ENCODE measurements at places on chromosomes 1 and 21.

- DNase-seq: no peak
- H3K27ac ChIP-seq: peak overlapping the region; percentile 67
- H3K36me3 ChIP-seq: no peaks in the 10 kb centered on the region
Observed at GRCh38 chr1:158007180-158007579, 13.7 kb downstream of the KIRREL1 start.

DNA sequence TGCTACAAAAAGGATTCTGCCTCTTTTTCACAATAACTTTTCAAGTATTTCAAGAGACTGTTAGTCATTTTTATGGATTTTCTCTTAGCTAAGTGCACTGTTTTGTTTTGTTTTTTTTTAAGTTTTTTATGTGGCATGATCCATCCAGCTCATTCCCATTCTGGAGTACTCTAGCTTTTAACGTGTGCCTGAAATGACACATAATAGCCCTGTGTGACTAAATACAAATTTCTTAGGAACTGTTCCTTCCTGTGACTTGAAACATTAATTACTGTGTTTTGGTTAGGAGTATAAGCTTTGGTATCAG is 143.9 kb downstream of the HS2ST1 start:
- H3K27me3 ChIP-seq: no peaks in the 10 kb centered on the region
- H3K4me1 ChIP-seq: no peaks in the 10 kb centered on the region
- no peak overlapping the region for H3K27ac ChIP-seq
- DNase-seq: no peak
- no peaks in the 10 kb centered on the region for H3K36me3 ChIP-seq

DNA sequence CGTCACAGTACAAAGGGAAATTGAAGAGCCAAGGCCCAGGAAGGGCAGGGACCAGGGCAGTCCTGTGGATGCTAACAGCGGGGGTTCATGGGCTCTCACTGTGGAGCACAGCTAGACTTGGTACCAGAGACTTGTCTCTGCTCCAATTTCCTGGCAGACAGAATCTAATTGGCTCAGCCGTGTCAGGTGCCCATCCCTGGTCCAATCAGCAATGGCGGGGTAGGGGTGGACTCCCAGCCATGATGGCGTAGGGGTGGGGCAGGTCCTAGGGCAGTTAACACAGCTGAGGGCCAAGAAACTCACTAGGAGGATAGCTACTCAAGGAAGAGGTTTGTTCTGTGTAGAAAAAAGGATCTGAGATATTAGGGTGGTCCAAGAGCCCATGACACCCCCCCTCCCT is 39.9 kb upstream of the TENT5B start:
- peaks cover 4% of the 10 kb centered on the region for H3K4me1 ChIP-seq
- no peak overlapping the region for H3K27ac ChIP-seq
- DNase-seq: no peak

- H3K4me1 ChIP-seq: peaks cover 17% of the 10 kb centered on the region
- peak; percentile 18 for DNase-seq
- H3K27ac ChIP-seq: no peak overlapping the region
Observed at GRCh38 chr1:65148548-65149350, 746 bp downstream of the AK4 start.

DNA sequence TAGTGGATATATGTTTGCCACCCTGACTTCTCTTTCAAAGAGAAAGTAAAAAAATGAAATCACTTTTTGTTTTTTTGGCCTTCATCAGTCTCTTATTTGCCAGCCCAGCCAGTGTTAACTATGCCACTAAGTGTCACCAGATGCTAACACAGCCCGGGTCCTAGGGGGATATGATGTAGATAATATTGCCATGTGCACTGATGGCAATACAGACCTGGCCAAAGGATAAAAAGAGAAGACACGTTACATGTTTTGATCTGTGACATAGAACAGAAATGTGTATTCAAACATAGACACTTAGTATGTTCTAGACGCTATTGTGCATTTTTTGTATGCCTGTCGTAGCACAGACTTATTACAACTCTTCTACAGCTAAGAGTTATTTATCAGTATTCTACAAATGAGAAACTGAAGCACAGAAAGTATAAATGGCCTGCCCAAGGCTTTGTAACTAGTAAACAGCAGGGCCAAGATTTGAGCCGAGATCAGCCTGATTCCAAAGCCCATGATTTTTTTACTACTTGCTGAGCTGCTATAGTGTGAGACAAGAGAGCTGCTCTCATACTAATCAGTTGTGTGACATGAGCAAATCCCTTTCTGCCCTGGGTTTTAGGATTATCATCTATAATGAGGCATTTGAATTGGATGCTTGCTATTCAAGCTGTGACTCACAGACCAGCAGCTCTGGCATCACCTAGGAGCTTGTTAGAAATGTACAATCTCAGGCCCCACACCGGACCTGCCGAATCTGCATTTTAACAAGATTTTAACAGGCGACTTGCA is 6.3 kb downstream of the LRRC53 start:
- no peaks in the 10 kb centered on the region for H3K36me3 ChIP-seq
- no peak for DNase-seq
- no peak overlapping the region for H3K27ac ChIP-seq
- H3K27me3 ChIP-seq: no peaks in the 10 kb centered on the region

DNA sequence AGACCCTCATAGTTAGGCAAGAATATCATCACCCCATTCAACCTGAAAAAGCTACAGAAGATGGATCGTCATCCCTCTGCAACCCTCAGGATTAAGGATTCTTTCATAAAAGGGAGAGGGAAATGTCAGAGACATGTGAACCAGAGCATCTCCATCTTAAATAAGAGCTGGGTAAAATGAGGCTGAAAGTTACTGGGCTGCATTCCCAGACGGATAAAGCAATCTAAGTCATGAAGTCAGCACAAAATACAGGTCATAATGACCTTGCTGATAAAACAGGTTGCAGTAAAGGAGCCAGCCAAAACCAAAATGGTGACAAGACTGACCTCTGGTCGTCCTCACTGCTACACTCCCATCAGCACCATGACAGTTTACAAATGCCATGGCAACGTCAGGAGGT is 22.6 kb downstream of the PRDX6 start:
- DNase-seq: no peak
- no peaks in the 10 kb centered on the region for H3K27me3 ChIP-seq
- no peak overlapping the region for H3K27ac ChIP-seq
- H3K4me1 ChIP-seq: no peaks in the 10 kb centered on the region
- H3K4me3 ChIP-seq: no peak overlapping the region

- no peaks in the 10 kb centered on the region for H3K27me3 ChIP-seq
- no peak for DNase-seq
- no peak overlapping the region for H3K4me3 ChIP-seq
Observed at GRCh38 chr1:48341221-48341620, 118.7 kb downstream of the SLC5A9 start.

DNA sequence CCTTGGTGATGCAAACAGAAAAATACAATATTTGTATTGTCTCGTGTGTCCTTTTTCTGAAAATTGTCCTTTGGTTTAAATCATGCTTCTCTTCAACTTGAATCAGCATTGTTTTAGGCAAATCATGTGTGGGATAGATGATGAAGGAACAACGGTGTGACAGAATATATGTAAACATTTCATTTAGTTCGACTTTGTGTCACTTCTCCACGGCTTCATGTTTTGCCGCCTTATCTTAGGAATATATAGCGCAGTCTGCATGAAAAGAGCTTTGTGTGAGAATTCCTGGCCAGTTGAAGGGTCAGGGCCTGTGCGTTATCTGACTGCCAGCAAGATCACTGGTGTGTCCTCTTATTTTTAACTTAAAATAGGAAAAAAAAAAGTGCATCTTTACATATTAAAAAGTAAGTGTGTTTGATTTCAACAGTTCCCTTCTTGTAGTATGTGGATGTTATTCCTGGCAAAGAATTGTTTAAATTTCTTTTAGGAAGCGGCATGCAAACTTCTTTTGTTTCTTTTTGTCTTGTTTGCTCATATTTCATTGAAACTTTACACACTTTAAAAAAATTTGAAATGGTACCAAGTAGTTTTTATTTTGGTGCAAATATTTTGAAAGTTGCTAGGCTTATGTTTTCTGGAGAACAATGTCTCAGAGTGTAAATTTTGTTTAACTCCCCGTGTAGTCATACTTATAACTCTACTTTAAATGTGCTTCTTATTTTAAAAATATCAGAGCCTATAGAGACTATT is 465.2 kb downstream of the USP25 start:
- no peaks in the 10 kb centered on the region for H3K27me3 ChIP-seq
- no peaks in the 10 kb centered on the region for H3K36me3 ChIP-seq
- peak overlapping the region; percentile 29 for H3K4me3 ChIP-seq
- H3K4me1 ChIP-seq: peaks cover 7% of the 10 kb centered on the region
- peak overlapping the region; percentile 87 for H3K27ac ChIP-seq
- DNase-seq: peak; percentile 27

GRCh38 chr21:37072274-37072987 is 440 bp downstream of the PIGP start:
- H3K4me1 ChIP-seq: peaks cover 4% of the 10 kb centered on the region
- H3K4me3 ChIP-seq: peak overlapping the region; percentile 64
- no peaks in the 10 kb centered on the region for H3K27me3 ChIP-seq
- no peak for DNase-seq
- peak overlapping the region; percentile 99 for H3K27ac ChIP-seq
- H3K36me3 ChIP-seq: peaks cover 3% of the 10 kb centered on the region

DNA sequence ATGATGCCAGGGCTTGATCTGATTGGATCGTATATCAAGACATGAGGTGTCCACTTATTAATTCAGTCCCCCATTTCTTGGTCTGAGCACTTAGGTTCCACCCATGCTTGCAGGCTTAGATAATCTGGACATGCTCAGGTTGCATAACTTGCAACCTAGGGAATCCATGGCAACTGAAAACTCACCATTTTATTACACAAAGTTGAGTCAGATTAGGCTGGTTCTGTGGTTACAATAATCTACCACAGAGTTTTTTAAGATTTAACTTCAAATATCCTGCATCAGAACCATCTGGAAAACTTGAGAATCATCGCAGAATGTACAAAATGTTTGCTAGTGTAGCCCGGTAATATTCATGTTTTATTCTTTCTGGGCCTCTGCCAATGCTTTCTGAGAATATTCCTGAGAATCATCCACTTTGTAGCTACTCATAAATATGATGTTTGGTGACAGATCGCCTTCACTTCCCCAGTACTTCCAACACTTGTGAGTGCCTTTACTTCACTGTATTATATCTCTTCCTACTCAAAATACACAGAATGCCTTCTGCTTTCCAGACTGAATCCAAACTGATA is 707.2 kb upstream of the ADAMTS5 start:
- no peaks in the 10 kb centered on the region for H3K27me3 ChIP-seq
- H3K36me3 ChIP-seq: no peaks in the 10 kb centered on the region
- H3K27ac ChIP-seq: no peak overlapping the region
- no peak overlapping the region for H3K4me3 ChIP-seq
- H3K4me1 ChIP-seq: no peaks in the 10 kb centered on the region

GRCh38 chr1:244138399-244138798 is 87.3 kb downstream of the ZBTB18 start:
- no peak overlapping the region for H3K27ac ChIP-seq
- H3K27me3 ChIP-seq: peaks cover 6% of the 10 kb centered on the region
- H3K36me3 ChIP-seq: no peaks in the 10 kb centered on the region
- no peak overlapping the region for H3K4me3 ChIP-seq
- DNase-seq: no peak

DNA sequence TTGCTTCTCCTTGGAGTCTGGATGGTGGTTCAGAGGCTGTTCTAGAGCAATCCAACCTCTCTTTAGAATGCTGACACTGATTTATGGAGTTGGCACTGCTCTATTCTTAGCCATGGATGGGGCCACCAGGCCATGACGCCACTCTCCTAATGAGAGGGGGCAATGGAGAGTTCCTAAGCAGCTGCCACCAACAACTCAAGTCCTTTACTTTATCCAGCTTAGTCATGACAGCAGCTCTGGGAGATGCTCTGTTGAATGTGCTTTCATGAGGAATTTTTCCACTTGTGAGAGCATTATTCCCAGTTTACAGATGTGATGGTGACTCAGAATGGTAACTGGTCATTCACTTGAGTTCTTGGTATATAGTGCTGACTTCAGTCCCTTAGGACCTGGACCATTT is 366.3 kb downstream of the HHAT start:
- no peaks in the 10 kb centered on the region for H3K27me3 ChIP-seq
- no peak overlapping the region for H3K27ac ChIP-seq
- H3K4me3 ChIP-seq: no peak overlapping the region
- no peaks in the 10 kb centered on the region for H3K4me1 ChIP-seq
- H3K36me3 ChIP-seq: no peaks in the 10 kb centered on the region
- DNase-seq: no peak

GRCh38 chr1:233945573-233945972 is 41.1 kb downstream of the SLC35F3 start:
- H3K36me3 ChIP-seq: no peaks in the 10 kb centered on the region
- DNase-seq: no peak
- no peak overlapping the region for H3K27ac ChIP-seq
- no peaks in the 10 kb centered on the region for H3K4me1 ChIP-seq

GRCh38 chr1:7456722-7457082 is 314.4 kb upstream of the VAMP3 start:
- no peaks in the 10 kb centered on the region for H3K36me3 ChIP-seq
- no peak for DNase-seq
- H3K4me3 ChIP-seq: no peak overlapping the region
- no peaks in the 10 kb centered on the region for H3K27me3 ChIP-seq
- no peak overlapping the region for H3K27ac ChIP-seq

DNA sequence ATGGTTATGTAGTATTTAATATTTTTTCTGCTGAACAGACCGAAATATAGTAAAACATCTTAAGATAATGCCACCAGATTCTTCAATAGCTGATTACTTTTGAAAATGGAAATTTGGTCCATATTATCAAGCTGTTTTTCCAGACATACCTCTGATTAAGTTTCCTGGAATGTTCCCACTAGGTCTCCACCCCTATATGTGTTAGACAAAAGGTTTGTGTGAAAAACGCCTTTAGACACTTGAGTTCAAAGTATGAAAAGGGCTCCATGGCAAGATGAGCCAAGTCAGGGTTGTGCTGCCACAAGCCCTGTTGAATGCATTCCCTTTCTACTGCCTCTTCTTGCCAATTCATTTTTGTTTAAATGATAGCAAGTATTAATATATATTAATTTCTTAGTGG is 52.7 kb downstream of the ZBTB17 start:
- H3K4me1 ChIP-seq: no peaks in the 10 kb centered on the region
- no peak for DNase-seq
- H3K4me3 ChIP-seq: no peak overlapping the region
- no peaks in the 10 kb centered on the region for H3K36me3 ChIP-seq
- no peak overlapping the region for H3K27ac ChIP-seq

Measured in adrenal gland (tissue), 19 donors.